ENCODE measurements at places on chromosomes 2 and 18. TPM values are rescaled to one million over a fixed set of nuclear protein-coding genes. Genes with fewer than 3 reads are reported as not detected.

DNA sequence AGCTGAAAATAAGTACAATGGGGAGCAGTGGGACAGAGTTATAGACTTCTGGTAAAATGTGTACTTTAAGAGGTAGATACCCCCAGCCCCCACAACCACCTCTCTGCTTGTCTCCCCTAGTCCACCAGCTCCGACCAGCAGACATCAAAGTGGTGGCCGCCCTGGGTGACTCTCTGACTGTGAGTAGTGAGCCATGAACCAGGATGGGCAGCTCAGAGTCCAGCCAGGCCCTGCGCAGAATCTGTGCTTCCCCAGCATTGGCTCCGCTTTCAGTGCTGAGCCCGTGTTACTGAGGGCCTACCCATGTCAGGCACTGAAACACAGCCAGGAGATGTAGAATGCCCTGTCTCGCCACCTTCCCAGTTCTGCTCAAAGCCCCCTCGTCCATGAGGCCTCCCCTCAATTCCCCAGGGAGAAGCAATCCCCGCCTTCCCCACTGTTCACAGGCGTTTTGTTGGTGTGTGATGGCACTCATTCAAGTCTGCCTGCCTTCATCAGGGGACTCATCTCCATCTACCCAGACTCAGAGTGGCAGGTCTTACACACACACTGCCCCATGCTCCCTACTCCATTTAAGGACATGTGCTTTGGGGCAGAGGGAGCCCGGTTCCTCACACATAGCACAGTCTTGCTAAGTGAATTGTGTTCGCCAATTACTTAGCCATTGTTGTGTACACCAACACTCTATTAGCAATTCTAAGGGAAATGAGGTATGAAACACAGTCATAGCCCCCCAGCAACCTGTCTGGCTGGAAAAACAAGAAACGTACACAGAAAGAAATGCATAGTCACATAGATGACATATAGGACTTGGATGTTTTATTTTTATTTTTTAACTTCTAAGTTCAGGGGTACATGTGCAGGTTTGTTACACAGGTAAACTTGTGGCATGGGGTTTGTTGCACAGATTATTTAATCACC is 122.6 kb downstream of the PLB1 start:
- no peak for DNase-seq

- DNase-seq: no peak
These were observed 65.8 kb downstream of the SGPP2 start for GRCh38 chr2:222490131-222490530.

MSTN gene
- not detected for total RNA-seq

- no peak for DNase-seq
These were observed 67.5 kb downstream of the SPATS2L start for GRCh38 chr2:200373973-200374416.

DNA sequence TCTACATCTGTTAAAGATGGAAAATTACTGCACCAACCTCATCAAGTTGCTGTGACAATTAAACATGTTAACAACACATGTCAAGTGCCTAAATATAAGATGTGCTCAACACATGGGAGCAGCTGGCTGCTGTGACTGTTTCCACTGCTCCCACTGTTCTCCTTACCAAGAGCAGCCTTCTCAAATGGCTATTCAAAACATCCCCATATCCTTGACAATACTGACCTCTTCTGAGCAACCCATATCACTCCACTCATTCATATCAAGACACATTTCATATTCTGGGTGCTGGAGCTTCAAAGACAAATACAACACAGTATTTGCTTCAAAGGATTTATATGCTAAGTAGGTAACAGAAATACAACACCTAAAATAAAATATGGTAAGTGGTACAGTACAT is 60.3 kb downstream of the PIAS2 start:
- DNase-seq: no peak

NHEJ1 gene
- total RNA-seq: 12.1 TPM

POTEI gene
- 0.16 TPM for total RNA-seq

GRCh38 chr2:24791452-24791851 is 1.7 kb downstream of the PTRHD1 start:
- DNase-seq: no peak

GRCh38 chr2:9971105-9971818 is 19.8 kb downstream of the GRHL1 start:
- no peak for DNase-seq

GRCh38 chr2:124193706-124194105 is 168.6 kb downstream of the CNTNAP5 start:
- DNase-seq: no peak

RBM44 gene
- 0.44 TPM for total RNA-seq

GPBAR1 gene
- total RNA-seq: 0.60 TPM

GRCh38 chr2:45168711-45169338 is 159.6 kb upstream of the SIX2 start:
- peak; percentile 36 for DNase-seq

SF3B6 gene
- 105 TPM for total RNA-seq

DNA sequence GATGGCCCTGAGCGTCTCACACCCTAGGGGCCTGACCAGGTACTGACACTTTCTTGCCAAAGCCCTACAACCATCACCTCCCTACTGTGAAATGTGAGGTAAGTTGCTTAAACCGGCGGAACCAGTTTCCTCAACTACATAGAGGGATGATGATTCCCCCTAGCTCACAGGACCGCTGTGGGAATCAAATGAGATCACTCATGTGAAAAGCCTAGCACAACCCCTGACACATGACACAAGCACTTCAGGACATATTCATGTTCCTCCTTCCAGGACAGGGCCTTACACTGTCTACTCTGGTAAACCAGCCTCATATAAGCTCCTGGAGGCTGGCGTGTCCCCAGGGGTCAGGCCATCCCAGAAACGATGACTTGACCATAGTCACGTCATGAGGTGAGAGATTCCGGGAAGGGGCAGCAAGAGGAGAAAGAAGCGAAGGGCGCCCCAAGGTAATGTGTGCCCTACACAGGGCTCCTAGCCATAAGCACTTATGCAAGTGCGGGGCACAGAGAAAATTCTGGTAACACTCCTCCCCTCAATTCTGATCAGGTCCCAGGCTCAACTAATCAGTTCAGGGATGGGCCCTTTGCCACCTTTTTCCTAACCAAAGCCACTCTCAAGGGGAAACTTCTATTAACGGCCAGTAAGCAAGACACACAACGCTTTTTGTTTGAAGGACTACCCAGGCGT is 49.5 kb downstream of the C2orf42 start:
- peak; percentile 25 for DNase-seq

NEU4 gene
- not detected for total RNA-seq

DNA sequence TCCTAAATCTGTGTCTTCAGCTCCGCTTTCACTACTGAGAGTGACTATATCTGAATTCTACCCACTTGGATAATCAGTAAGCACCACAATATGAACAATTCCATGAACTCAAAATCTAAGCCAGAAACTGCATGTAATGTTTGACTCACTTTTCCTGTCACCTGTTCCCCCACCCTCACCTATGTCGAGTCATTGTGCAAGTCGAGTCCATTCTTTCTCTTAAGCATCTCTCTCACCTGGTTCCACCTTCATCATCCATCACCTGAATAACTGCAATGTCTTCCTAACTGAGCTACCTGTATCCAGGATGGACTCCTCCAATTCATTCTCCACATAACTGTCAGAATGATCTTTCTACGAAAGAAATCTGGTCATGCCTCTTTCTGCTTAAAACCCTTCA is 58.2 kb downstream of the PPP1R1C start:
- no peak for DNase-seq

- DNase-seq: peak; percentile 58
These were observed 21.2 kb downstream of the MRPL33 start for GRCh38 chr2:27792759-27793158.

- no peak for DNase-seq
These were observed 394.2 kb upstream of the ZEB2 start for GRCh38 chr2:144914113-144914512.

C2orf66 gene
- 0.27 TPM for total RNA-seq

NRP2 gene
- 149 TPM for total RNA-seq

DNA sequence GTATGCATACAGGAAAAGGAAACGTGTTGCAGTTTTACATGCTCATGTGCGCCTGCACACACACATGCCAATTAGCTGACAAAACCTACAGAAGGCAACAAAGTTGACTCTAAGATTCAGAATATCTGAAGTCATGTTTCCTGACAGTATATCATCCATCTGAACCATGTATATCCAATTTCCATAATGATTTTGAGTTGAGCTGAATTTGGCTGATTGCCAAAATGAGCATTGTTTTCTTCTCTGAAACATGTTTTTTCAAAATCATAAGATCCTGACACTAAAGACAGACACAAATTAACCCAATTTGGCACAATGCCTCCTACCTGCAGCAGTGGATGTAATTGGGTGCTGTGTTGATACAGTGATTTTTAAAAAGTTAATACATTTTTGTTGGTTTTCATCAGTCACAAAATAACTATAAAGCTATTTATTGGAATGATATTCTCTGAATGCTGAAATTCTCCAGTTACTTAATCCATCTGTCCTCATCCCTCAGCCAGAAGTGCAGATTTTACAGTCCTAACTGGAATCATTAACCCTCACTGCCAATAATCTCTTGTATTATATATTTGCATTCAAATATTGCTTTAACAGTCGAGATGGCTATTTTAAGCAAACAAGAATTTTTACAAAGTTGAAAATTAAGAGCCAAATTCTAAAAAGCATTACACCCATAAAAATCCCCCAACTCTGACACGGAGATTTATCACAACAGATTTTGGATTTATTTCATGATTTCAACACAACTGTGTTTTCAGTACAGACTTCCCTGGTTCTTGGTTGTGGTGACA is 161.7 kb upstream of the LMAN1 start:
- peak; percentile 10 for DNase-seq

DNA sequence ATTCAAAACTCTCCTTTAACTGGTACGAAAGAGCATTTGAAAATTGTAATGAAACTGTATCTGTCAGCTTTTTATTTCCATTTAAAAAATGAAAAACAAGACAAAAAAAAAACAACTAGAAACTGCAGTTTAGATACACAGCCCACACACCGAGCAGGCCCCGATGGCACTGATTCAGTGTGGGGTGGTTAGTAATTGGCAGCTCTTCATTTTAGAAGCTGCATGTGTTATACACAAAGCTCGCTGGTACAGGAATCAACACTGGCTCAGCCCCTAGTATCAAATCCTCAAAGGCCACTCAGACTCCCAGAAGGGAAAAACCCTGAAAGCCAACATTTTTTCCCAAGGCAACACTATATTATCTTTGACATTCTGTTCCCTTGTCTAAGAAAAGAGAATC is 30.5 kb upstream of the RMDN2 start:
- no peak for DNase-seq
